ENCODE measurements at places on chromosomes 6 and 20. TPM values are rescaled to one million over a fixed set of nuclear protein-coding genes. Genes with fewer than 3 reads are reported as not detected.

DNA sequence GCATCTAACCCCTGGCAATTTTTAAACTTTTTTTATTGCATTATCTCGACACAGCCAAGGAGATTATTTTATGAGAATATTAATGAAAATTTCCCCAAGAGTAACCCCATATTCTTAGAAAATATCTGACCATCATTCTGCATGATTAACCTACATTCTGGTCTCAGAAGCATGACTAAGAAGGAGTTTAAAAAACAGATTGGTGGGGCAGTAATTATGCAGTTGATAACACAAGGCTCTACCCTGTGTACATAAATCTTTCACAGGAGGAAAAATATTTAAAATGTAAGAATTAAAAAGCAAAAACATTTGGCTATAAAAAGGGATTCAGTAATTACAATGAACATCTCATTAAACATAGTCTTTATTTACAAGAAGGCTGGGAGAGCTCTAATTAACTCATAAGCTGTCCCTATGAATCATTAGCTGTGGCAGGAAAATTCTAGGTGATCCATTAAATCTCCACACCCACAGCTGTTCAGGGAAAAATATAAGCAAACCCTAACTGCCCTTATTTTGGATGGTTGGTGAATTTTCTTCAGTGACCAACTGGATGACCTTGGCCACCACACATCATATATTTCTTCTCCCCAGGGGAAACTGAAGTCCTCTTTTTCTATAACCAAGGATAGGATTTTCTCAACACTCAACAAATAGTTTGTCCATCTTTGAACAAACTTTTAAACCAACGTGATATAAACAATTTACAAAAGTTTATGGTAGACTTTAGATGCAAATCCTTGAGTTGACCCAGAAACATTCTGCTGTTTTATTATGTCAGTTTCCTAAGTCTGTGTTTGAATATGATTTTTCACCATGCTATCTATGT lies 59.5 kb downstream of the PDE7B start:
- H3K27me3 ChIP-seq, result no peaks in the 10 kb centered on the region
- H3K4me1 ChIP-seq, result no peaks in the 10 kb centered on the region
- no peak overlapping the region for H3K4me3 ChIP-seq
- DNase-seq, result no peak
- H3K36me3 ChIP-seq, result no peaks in the 10 kb centered on the region
- no peak overlapping the region for H3K27ac ChIP-seq

PXDC1 gene
- 0.72 TPM for total RNA-seq

PLA2G7 gene
- total RNA-seq, result not detected

NKX2-4 gene
- total RNA-seq, result not detected

- H3K27ac ChIP-seq, result no peak overlapping the region
- peaks cover 10% of the 10 kb centered on the region for H3K27me3 ChIP-seq
- H3K4me1 ChIP-seq, result no peaks in the 10 kb centered on the region
- no peaks in the 10 kb centered on the region for H3K36me3 ChIP-seq
- DNase-seq, result no peak
These were observed 1.9 kb upstream of the SLC24A3 start for GRCh38 chr20:19210391-19211155.

DNA sequence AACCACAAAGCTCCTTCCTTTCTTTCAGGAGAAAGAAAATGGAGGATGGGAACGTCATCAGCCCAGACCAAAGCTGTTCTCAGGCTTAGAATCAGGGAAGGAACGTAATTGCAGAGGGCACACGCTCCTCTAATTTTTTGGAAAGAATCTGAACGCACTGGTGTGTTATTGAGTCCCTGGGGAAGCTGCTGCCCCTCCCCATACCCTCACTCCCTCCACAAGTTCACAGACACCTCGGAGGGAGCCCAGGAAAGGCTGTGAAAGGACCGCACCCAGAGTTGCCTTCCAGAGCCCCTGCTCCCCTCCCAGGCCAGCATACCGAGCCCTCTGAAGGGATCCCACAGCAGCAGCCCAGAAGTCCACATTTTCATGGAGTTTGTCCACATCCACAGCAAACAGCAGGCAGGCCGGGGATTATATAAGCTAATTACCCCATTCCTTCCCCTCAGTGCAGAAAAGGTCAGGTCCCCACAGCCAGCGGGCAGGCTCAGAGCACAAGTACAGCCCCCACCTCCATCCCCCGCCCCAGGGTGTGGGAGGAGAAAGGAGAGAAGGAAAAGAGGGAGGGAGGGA lies 53.7 kb downstream of the ANKRD60 start:
- H3K27me3 ChIP-seq, result no peaks in the 10 kb centered on the region
- no peak overlapping the region for H3K4me3 ChIP-seq
- H3K4me1 ChIP-seq, result no peaks in the 10 kb centered on the region
- no peak overlapping the region for H3K27ac ChIP-seq
- H3K36me3 ChIP-seq, result no peaks in the 10 kb centered on the region
- DNase-seq, result no peak

EYA2 gene
- total RNA-seq, result not detected

CST2 gene
- not detected for total RNA-seq

DNA sequence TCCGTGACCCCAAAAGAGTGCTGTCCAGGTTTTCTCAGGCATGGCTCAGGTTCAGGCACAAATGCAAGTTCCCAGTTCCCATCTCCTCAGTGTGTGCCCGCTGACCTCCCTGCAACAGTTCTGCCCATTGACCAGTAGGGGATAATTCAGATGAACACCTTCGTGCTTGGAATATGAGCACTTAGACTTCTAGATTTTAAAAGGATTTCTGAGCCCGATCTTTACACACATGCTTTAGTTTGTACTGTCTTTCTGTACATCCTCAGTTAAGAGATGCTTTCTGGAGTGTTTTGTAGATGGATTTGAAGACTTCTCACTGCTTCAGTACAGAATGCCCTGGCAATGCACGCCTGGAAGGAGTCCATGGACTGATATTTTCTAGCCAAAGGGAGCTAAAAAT lies 239.6 kb upstream of the PLCB4 start:
- no peak overlapping the region for H3K27ac ChIP-seq
- H3K4me1 ChIP-seq, result no peaks in the 10 kb centered on the region
- no peak overlapping the region for H3K4me3 ChIP-seq
- peaks cover 1% of the 10 kb centered on the region for H3K27me3 ChIP-seq

C6orf163 gene
- total RNA-seq, result 1.4 TPM

CFAP206 gene
- total RNA-seq, result not detected

BEND3 gene
- total RNA-seq, result 8.1 TPM

CST7 gene
- not detected for total RNA-seq

DNA sequence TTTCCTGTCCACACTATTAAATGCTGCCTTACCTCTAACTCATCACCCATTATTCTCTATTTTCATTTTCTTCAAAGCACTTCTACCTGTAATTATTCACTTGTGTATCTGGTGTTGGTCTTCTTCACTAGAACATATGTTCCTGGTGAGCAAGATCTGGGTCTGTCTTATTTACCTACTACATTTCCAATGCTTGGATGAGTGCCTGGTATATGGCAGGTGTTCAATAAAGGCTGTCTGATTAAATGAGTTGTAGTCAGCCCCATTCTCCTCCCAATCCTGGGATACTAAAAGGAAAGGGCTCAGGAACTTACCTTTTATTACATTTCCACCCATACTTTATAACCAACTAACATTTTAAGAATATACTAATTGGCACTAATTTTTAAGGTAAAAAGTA lies 61.0 kb downstream of the CEP162 start:
- no peaks in the 10 kb centered on the region for H3K4me1 ChIP-seq
- H3K27me3 ChIP-seq, result no peaks in the 10 kb centered on the region
- no peak overlapping the region for H3K27ac ChIP-seq
- H3K36me3 ChIP-seq, result no peaks in the 10 kb centered on the region
- no peak for DNase-seq
- H3K4me3 ChIP-seq, result no peak overlapping the region

GRCh38 chr6:39378175-39378959 lies 55.9 kb upstream of the KCNK16 start:
- H3K36me3 ChIP-seq, result no peaks in the 10 kb centered on the region
- DNase-seq, result no peak
- H3K4me1 ChIP-seq, result no peaks in the 10 kb centered on the region
- no peak overlapping the region for H3K4me3 ChIP-seq
- H3K27ac ChIP-seq, result no peak overlapping the region

- H3K27me3 ChIP-seq, result no peaks in the 10 kb centered on the region
- H3K4me3 ChIP-seq, result no peak overlapping the region
- no peak for DNase-seq
These were observed 22.2 kb upstream of the SNRPB2 start for GRCh38 chr20:16707674-16708073.

ZC3H12D gene
- total RNA-seq, result 15.7 TPM

DNA sequence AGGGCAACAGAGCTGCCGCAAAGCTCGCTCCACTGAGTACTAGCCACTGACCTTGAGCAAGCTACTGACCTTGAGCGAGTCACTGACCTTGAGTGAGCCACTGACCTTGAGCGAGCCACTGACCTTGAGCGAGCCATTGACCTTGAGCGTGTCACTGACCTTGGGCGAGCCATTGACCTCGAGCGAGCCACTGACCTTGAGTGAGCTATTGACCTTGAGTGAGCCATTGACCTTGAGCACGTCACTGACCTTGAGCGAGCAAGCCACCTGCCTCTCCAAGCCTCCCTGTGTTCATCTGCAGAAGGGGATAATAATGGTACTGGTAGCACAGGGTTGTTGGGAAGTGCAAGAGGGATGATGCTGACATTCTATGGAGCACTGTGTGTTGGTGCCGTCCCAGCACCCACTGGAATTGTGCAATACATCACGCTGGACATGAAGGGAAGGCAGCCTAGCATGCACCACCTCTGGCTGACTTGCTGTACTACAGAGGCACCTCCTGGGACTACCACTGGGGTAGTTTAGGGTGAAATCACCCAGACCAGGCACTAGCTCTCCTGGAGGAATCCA lies 60.2 kb downstream of the CTCFL start:
- no peak overlapping the region for H3K4me3 ChIP-seq
- no peaks in the 10 kb centered on the region for H3K36me3 ChIP-seq
- H3K4me1 ChIP-seq, result peaks cover 16% of the 10 kb centered on the region
- DNase-seq, result no peak
- no peak overlapping the region for H3K27ac ChIP-seq
- H3K27me3 ChIP-seq, result no peaks in the 10 kb centered on the region

OR12D3 gene
- not detected for total RNA-seq

LCA5 gene
- total RNA-seq, result 0.26 TPM

GRCh38 chr6:166866839-166867637 lies 89.3 kb downstream of the RNASET2 start:
- no peaks in the 10 kb centered on the region for H3K27me3 ChIP-seq
- no peaks in the 10 kb centered on the region for H3K4me1 ChIP-seq
- no peak for DNase-seq
- no peak overlapping the region for H3K27ac ChIP-seq
- H3K4me3 ChIP-seq, result no peak overlapping the region

C2 gene
- 0.97 TPM for total RNA-seq

DNA sequence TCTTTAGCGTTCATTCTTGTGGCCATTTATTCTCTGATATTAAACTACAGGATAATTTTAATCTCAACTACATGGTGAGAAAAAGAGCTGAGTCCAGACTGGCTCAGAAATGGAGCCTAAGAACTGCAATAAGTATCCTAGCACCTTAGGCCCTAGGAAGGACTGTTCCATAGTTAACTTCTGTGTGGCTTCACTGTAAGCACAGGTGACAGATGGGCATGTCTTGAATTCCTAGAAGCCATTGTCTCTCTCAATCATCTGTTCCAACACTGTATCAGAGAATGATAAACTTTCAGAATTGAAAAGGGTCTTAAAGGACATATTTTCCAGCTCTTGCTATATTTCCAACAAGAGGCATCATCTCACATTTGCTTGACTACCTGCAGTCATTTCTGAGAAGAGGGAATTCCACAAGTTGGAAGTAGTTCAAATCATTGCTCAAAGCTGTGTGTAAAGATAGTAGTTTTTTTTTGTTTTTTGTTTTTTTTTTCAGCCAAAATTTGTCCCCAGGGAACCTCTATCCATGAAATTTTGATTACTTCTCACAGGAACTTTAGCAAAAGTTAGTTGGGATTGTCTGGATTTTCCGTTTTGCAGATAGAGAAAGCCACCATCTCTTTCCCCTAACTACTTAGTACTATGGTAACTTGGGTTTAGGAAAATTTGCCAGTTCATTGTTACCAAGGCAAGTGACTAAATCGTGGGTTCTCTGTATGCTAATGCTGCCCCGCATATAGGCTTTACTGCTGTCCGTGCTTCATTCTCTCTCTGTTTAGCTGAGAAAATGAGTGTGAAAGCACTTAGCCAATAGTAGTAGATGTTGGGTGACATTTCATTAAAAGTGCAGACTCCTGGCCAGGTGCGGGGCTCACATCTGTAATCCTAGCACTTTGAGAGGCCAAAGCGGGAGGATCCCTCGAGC lies 47.2 kb downstream of the KCNS1 start:
- H3K27ac ChIP-seq, result peak overlapping the region; percentile 39
- H3K4me1 ChIP-seq, result peaks cover 48% of the 10 kb centered on the region
- no peak overlapping the region for H3K4me3 ChIP-seq
- no peak for DNase-seq

DNA sequence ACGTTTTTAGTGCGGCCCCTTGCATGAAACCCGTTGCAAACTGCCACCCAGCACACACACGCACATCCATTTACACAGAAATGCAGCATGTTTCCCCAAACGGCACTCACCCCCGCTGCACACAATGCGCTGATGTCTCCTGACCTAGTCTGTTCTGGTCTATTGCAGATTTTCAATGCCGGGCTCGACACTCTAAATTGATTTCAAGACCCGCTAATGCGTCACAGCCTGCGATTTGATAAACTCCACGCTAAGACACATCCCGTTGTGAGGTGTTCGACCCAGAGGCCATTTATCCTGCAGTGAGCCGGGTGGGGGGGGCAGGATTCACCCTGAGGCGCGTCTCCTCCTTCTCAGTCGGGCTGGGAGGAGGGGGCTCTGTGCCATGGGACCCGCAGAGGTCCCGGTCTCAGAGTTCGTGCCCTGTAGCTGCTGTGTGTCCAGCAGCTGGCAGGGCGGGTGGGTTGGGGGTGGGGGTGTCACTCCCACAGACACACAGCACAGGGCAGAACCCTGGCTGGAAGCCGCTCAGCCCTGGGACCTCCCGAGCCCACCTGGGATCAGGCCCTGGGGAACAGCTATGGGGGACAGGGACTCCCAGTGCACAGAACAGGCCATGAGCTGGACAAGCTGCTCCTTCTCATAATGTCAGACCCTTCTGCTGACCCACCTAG lies 367.9 kb downstream of the PREX1 start:
- H3K4me1 ChIP-seq, result peaks cover 31% of the 10 kb centered on the region
- no peaks in the 10 kb centered on the region for H3K36me3 ChIP-seq
- no peak for DNase-seq
- no peak overlapping the region for H3K4me3 ChIP-seq
- H3K27ac ChIP-seq, result no peak overlapping the region
- peaks cover 7% of the 10 kb centered on the region for H3K27me3 ChIP-seq

GLP1R gene
- 0.05 TPM for total RNA-seq

DNA sequence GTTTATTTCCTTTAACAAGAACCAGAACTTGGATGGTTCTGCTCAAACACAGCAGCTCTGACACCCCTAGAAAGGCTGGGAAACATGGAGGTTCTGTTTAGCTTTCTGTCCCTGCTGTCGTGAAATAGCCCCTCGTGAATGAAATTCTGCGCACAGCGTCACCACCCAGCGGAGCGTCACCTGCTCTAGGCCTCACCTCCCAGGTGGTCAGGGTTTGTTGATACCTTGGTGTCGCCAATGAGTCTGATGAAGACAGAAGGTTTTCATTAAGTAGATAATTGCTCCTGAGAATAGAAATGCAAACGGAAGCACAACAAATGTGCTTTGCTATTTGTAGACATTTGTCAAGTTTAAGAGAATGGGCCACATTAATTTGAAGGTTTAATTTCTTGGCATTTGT lies 135.1 kb downstream of the EDN3 start:
- H3K36me3 ChIP-seq, result no peaks in the 10 kb centered on the region
- no peaks in the 10 kb centered on the region for H3K4me1 ChIP-seq
- DNase-seq, result no peak
- H3K4me3 ChIP-seq, result no peak overlapping the region
- no peaks in the 10 kb centered on the region for H3K27me3 ChIP-seq
- H3K27ac ChIP-seq, result no peak overlapping the region

NEDD9 gene
- total RNA-seq, result 15.2 TPM
